CD4-positive, alpha-beta T cell treated with Interleukin-15 for 1 hour (primary cell): ENCODE measurements at places on chromosomes 6 and 20.

DNA sequence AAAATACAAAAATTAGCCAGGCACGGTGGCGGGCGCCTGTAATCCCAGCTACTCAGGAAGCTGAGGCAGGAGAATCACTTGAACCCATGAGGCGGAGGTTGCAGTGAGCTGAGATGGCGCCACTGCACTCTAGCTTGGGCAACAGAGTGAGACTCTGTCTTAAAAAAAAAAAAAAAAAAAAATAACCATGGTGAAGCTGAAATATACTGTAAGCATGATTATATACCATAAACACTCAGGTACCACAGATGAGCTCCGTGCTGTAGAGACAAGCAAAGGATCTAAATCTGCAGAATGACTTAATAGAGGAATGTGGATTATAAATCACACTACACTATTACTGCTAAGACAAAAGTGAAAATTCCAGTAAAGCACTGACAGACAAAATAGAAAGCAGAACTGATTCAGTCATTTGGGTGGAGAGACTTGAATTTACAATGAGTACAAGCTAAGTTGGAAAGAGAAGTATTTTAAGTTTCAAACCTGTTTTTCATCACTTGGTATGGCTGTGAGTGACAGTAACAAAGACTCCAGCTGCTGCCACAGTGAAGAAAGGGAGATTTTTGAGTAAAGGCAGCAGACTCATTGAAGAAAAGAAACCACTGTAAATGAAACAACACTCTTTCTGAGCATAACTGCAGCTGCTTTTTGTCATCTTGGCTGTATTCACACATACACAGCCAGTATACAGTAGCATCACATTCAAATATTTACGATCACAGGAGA lies 322.1 kb downstream of the RNGTT start:
- no peak for DNase-seq

- DNase-seq = no peak
Observed at GRCh38 chr6:125798734-125799508, 8.2 kb downstream of the NCOA7 start.

GRCh38 chr20:62819494-62820174 lies 2.8 kb downstream of the COL9A3 start:
- no peak for DNase-seq

DNA sequence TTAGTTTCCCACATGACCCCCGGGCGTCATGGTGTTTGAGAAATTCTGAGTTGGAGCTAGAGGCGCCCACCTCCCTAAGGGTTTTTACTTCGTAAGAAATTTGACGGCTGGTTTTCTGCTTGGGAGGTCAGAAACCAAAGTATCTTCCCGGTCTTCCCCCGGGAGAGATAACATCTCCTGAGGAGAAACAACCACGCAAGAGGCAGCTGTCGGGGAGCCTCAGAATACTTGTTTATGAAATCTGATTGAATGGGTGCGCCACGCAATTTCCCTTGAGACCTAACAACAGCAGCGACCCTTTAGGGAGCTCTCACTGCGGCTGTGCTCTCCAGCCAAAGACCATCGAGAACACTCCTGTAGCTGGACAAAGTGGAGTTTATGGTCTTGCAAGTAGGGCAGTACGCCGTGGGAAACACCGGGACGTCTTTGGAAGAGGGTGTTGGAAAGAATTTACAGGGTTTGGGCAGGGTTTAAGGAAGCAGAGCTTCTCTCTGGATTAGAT lies 608 bp upstream of the EIF2S2 start:
- DNase-seq = no peak

DNA sequence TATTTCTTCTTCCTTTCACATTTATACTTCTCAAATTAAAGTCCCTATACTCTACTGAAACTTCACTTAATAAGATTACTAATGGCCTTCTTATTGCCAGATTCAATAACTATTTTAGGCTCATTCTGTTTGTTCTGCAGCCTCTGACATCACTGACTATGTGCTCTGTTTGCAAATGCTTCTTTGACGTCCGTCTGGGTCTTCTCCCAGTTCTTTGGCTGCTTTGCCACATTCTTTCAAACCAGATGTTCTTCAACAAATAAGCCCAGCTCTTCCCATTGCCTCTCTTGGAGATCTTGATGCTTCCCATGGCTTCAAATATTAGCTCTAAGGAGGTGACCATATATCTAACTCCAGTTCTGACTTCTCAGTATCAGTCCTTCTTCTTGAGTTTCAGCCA lies 117.4 kb downstream of the BTBD9 start:
- no peak for DNase-seq

DNA sequence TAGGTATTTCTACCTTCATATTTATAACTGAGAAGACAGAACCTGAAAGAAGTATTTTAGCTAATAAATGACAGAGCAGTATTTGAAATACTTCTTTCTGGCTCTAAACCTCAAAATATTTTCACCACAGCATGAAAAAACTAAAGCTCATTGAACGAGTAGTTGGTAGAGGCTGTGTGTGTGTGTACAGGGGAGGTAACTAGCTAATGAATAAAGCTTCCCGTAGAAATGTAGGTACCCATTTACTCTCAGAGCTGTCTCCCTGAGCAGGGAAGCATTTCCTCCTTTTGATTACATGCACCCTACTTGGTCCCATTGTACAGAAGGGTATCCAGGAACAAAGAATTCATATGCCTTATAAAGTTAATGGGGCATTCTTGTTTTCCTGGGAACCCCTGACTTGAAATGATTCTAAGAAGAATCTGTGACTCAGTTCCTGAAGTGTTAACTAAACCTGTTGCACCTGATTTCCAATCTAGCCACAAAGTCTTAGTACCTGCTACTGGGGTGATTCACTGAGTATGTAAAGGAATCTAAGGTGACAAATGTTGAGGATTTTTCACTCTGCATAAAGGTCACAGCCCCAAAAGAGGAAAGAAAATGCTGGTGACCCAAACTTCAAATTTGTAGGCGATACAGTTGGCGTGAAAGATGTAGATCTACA lies 12.5 kb downstream of the CRYBG1 start:
- DNase-seq = no peak

GRCh38 chr6:20129290-20130088 lies 82.8 kb downstream of the MBOAT1 start:
- no peak for DNase-seq

GRCh38 chr6:20538131-20538662 lies 3.9 kb downstream of the CDKAL1 start:
- DNase-seq = no peak

GRCh38 chr20:38607351-38607750 lies 5.7 kb downstream of the ARHGAP40 start:
- no peak for DNase-seq

DNA sequence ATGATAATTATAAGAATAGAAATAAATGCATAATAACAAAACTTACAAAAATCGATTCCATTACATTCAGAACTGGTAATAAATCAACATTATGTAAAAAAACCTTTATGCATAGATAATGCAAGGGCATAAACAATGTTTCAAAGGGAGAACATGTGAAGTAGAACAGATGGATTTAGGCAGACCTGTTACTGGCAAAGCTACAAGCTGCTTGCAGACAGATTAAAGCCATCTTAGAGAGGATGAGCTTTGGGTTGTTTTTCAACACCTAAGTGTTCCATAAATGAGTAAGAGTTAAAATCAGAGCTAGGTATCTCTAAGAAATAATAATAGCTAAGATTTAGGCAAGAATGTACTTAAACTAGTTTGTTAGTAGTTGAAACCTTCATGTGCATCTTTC lies 37.2 kb downstream of the SNAP25 start:
- no peak for DNase-seq

GRCh38 chr20:14820771-14821170 lies 483.4 kb upstream of the FLRT3 start:
- no peak for DNase-seq

DNA sequence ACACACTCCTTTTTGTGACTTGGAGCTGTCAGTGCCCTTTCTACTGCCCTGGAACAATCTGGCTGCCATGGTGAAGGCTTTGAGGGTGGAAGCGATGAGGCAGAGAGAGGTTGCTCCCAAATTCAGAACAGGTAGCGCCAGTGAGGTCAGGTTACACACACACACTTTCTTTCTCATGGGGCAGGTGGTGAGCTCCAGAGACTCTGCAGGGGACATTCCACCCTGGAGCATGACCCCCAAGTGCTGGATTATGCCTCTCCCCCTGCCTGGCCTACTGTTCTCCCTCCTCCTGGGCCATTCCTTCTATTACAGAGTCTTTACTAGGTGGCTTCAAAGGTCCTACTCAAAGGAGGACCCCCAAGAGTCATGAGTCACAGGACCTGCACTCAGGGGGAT lies 98.0 kb downstream of the EYA2 start:
- DNase-seq = no peak

GRCh38 chr20:11654766-11655165 lies 262.9 kb upstream of the BTBD3 start:
- DNase-seq = no peak

GRCh38 chr20:49517805-49518100 lies 35.3 kb upstream of the KCNB1 start:
- DNase-seq = no peak

DNA sequence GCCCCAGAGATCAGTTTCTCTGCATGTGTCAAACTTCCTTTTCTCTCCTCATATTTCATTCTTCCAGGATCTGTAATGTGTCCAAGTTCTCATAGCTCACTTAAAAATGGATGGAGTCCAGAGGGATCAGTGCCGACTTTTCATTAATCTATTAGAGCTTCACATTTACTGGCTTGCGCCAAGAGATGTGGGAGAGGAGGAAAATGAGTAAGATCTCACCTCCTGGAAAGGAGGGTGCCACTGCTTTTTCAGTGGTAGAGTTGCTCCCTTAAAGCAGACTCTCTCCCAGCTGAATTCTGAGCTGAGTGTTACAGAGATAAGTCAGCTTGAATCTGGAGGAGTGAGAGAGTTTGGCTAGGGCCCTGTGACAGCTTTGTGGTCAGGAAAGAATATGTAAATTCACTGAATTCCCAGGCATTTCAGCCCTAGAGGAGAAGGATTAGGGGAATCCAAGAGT lies 175.9 kb downstream of the SOX4 start:
- no peak for DNase-seq

DNA sequence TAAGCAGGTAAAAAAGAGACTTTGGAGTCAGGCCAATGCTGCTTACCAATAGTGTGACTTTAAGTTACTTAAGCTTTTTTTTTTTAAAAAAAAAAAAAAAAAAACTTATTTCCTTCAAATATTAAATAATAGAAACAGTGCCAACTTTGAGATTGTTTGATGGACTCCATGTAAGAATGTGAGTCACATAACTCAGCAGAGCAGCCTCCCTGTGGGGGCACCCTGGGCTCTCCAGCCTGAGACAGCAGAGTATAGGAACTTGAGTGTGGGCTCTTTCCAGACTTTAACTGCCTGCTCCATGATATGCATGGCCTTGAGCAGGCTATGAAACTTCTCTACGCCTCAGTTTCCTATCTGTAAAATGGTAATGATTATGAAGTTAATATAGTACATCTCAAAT lies 113.3 kb upstream of the SAMD5 start:
- DNase-seq = no peak

DNA sequence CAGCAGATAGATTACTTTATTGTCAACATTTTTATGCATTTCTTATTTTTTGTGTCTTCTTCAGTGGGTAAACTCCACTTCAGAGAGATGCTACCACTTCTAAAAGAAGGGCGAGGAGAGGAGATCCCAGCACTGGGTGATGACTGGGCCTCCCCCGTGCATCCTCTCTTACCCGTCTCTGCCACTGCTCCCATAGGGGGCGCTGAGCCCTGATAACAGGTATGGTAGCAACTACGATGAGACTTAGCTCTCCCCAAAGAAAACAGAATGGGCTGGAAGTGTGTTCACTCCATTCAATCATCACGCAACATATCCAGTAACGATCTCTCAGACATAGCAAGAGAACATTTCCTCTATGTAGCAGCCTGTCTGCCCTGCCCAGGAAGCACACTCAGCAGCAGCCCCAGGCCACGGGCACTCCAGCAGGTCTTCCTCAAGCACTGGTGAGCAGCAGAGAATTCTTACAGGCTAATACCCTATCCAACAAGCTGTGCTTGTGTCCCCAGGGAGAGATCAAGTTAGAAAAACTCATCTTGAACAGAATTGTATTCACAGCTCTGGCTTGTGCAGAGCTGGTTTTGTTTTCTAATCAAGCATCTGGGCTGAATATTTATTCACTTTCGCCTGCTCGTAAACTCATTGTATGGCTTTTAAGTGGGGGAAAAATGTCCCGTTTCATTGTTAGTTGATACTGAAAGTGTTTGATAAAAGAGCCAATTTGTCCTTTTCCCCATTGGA lies 533.1 kb upstream of the CDH4 start:
- DNase-seq = no peak

GRCh38 chr6:35238843-35239289 lies 20.7 kb upstream of the ZNF76 start:
- DNase-seq = no peak

- DNase-seq = no peak
Observed at GRCh38 chr6:111918825-111919224, 45.6 kb upstream of the FYN start.

GRCh38 chr6:134345789-134346188 lies 27.9 kb upstream of the SGK1 start:
- DNase-seq = no peak

GRCh38 chr6:71471718-71472117 lies 183.1 kb downstream of the OGFRL1 start:
- no peak for DNase-seq

GRCh38 chr6:15475872-15476271 lies 187.0 kb downstream of the DTNBP1 start:
- DNase-seq = no peak

DNA sequence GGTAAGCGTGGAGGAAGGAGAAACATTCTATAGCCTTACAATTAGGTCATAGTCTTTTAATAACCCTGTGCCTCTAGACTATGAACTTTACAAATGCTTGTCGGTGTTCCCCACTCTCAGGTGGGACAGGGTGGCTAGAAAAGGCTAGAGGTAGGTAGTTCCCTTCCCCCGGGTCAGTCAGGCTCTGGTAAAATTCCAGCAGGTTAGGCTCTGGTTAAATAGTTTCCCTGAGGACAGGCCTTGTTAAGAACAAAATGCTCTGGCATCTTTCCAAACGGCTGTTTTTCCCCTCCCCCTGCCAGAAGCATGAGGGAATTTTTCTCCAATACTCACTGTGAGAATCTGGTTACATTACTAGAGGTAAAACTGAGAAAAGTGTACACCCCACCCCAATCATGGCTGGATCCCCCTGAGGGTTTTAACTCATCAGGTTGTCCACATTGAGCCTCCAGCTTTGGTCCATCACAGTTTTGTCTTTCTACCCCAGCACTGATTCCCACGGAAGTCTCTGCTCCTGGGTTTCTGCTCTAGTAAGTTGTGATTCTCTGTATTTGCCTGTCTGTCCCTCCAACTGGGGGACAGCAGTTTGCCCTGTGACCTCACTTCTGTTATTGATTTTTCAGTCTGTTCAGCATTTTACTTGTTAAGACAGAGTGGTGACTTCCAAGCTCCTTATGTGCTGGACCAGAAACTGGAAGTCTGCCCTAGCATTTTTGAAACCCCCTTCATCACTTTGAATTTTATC lies 84.7 kb upstream of the ADGRF1 start:
- DNase-seq = no peak

- no peak for DNase-seq
Observed at GRCh38 chr20:10328897-10329255, 105.1 kb downstream of the MKKS start.

GRCh38 chr20:17878069-17878911 lies 90.3 kb downstream of the SNX5 start:
- no peak for DNase-seq
